Stimulated activated memory B cell treated with anti-CD40 and anti-IgM and Interleukin-4, amounts not matched to agents 10 μg/mL and 1 μg/mL and 100 μg/mL, for 72 hours (primary cell): ENCODE measurements at places on chromosomes 5 and 9.

DNA sequence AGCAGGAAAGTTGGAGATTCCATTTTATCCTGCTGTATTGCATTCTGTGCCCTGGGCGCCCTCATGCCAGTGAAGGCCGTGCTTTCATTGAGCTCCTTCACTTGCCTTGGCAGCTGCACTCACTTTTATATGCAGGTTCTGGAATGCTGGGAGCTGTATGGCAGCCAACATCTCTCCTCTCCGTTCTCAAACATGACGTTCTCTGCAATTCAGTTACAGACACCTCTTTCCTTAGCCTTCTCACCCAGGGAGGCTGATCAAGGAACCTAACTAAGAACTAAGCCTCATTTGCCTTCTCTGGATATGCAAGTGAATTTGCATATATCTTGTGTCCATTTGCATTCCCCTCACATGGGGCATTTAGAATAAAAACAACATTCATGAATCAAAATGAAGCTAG, 29.4 kb upstream of the PURA start:
- ATAC-seq, result no peak

DNA sequence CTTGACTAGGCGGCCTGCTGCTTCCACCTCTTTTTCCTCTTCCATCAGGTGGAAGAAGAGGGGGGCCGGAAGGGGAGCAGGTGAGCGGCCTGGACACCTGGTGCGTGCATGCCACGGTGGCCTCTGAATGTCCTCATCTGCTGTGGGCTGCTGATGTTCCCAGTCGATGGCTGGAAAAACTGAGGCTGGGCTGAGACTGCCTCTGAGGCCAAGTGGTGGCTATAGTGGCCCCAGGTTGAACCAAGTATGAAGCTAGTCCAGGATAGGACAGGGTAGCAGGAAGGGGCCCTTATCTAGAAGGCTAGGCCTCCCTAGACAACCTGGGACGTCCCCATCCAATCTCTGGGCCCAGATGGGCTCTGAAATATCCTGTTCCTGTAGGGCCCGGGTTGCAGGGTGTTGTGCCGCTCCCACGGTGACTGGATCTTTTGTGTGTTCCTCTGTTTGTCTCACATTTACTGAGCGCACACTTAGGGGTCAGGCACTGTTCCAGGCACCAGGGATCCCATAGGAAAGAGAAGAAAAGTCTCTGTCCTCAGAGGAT, 753 bp upstream of the NR5A1 start:
- no peak for ATAC-seq

GRCh38 chr9:7287065-7287464, 512.5 kb downstream of the DMAC1 start:
- no peak for ATAC-seq

DNA sequence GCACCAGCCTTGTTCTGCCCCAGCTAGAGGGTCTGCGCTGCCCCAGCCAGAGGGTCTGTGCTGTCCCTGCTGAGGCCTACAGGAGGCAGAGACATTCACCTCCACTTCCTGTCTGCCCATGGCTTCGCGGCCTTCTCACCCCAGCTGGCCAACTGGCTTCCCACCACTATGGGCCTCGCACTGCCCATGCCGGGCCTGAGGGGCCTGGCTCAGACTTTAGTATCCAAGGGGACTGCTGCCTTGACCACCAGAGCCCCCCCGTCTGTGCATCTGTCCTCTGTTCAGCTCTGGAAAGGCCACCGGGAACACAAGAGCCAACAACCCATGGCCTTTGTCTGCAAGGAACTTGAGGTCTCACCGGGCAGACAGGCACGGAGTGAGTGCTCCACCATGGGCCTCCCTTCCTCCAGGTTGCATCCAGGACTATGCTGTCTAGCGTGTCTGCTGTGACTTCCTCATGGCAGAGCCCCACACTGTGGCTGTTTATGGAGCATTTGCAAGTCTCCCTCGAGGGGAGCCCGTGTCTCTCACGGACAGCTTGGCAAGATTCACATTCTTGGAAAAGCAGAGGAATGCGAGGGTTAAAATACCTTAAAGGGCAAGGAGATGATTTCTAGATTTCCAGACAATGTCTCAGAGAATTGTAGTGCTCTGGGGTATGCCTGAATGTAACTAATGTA, 1.7 kb downstream of the DCANP1 start:
- no peak for ATAC-seq

DNA sequence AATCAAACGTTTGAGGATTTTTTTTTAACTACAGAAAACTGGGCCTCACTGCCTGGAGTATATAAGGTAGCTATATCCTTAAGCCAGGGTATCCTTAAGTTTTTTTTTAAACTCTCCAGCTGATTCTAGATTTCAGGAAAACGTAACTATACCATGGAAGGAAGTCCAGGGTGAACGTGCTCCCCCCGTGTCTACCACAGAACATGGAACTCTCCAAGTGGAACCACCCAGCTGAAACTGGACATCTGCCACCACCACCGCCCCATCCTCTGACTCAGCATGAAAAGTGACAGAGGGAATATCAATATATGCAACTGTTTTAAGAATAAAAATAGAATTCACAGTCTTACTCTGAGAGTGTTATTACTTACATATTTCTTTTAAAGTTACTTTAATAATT, 61.3 kb downstream of the DROSHA start:
- ATAC-seq, result no peak

- ATAC-seq, result no peak
These were observed 71.4 kb upstream of the ATP10B start for GRCh38 chr5:160923411-160923810.

DNA sequence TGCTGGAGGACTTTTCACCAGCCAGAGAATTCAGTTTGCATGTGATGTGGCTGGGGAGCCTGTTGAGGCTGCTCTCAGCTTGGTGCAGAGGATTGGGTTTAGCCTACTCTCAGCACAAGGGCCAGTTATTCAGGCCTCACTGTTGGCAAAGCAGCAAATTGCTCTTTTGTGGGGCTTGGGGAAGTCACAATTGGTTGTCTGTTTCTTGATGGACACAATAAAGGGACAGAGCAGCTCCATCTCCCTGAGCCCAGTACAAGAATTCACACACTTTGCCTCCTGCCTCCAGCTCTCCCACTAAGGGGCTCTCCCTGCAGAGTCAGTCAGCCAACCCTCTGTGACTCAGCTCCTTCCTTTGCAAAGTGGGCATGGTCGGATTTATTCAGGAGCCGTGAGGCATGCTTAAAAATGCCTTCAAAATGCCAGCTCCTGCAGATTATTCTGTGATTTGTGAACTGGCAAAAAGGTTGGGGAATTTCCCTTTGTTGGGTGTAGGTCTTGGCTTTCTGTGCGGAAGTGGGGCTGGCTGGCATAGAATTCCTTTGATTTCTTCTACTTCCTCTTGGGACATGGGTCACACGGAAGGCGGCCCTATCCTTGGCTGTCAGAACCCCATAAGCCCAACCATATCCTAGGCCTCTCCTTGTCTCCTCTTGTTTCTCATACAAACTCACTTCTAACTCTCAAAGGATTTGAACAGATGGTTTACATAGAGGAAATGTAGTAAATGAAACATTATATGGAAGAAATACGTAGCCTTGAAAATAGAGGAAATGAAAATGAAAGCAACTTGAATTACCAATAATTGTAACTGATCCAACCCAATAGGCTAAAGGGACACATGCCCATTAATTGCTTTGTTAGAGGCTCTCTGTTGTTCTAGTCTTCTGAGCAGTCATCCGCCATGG, 118.7 kb upstream of the CD180 start:
- peak; percentile 75 for ATAC-seq

DNA sequence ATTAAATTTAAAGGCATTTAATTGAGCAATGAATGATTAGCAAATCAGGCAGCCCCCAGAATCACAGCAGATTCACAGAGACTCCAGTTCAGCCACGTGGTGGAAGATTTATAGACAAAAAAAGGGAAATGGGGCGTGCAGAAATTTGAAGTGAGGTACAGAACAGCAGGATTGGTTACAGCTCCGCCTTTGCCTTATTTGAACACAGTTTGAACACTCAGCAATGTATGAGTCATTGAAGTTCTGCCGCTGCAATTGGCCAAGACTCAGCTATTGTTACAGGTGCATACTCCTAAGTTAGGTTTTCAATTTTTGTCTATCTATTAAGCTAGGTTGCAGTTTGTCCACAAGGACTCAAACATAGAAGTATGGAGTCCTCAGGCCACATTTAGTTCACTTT, 157.7 kb upstream of the SLC12A2 start:
- no peak for ATAC-seq

DNA sequence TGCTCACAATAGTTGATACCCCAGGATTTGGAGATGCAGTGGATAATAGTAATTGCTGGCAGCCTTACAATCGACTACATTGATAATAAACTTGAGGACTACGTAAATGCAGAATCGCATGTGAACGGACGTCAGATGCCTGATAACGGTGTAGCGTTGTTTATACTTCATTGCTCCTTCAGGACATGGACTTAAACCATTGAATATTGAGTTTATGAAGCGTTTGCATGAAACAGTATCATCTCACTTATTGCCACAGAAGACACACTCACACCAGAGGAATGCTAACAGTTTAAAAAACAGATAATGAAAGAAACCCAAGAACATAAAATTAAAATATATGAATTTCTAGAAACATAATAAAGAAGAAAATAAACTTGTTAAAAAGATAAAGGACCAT, 101.6 kb downstream of the GABBR2 start:
- ATAC-seq, result no peak

DNA sequence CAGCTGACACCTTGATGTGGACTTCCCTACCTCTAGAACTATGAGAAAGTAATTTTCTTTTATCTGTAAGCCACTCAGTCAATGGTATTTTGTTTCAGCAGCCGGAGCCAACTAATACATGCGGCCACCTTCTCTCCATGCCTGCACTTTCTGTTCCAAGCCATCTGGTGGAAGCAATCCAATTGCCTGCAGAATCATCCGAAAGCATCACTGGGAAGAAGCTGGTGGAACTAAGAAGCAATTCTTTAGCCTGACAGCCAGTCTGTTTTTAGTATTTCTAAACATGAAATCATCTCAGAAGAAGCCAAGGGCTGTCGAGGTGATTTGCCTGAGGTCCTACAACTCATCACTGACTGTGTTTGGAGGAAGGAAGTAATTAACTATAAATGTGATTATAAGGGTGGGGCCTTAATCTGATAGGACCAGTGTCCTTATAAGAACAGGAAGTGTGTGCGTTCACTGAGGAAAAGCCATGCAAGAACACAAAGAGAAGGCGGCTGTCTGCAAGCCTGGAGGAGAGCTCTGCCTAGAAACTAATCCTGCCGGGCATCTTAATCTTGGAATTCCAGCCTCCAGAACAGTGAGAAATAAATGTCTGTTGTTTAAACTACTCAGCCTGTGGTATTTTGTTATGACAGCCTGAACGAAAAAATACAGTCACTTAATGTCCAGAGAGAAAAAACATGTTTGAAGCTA, 49.1 kb downstream of the NXNL2 start:
- no peak for ATAC-seq

- no peak for ATAC-seq
These were observed 17.8 kb downstream of the PTBP3 start for GRCh38 chr9:112315331-112316257.

GRCh38 chr5:159331093-159331973, 1.0 kb upstream of the IL12B start:
- ATAC-seq, result peak; percentile 75

DNA sequence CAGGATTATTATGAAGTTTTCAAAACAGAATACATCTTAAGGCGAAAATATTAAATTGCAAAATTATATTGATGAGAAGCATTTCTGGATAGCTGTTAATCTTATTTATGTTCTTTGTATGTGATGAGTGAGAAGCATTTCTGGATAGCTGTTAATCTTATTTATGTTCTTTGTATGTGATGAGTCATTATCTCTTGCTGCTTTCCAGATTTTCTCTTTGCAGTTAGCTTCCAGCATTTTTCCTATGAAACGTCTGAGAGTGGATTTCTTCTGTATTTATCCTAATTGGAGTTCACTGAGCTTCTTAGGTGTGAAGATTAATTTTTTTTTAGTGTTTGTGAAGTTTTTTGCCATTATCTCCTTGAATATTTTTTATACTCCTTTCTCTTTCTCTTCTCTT, 8.2 kb downstream of the TMEM232 start:
- ATAC-seq, result no peak

GRCh38 chr9:133842721-133843227, 104.6 kb upstream of the SARDH start:
- ATAC-seq, result no peak
